HS-5 (cell line): ENCODE measurements at places on chromosomes 7 and 10.

GRCh38 chr10:113053091-113053490 is 103.0 kb downstream of the TCF7L2 start:
- no peak for DNase-seq

GRCh38 chr7:118080947-118081346 is 103.0 kb upstream of the LSM8 start:
- peak; percentile 47 for DNase-seq

- peak; percentile 11 for DNase-seq
These were observed 1.3 kb downstream of the ZNF503 start for GRCh38 chr10:75400163-75400770.

GRCh38 chr10:129825221-129825620 is 138.9 kb downstream of the EBF3 start:
- DNase-seq, result no peak

DNA sequence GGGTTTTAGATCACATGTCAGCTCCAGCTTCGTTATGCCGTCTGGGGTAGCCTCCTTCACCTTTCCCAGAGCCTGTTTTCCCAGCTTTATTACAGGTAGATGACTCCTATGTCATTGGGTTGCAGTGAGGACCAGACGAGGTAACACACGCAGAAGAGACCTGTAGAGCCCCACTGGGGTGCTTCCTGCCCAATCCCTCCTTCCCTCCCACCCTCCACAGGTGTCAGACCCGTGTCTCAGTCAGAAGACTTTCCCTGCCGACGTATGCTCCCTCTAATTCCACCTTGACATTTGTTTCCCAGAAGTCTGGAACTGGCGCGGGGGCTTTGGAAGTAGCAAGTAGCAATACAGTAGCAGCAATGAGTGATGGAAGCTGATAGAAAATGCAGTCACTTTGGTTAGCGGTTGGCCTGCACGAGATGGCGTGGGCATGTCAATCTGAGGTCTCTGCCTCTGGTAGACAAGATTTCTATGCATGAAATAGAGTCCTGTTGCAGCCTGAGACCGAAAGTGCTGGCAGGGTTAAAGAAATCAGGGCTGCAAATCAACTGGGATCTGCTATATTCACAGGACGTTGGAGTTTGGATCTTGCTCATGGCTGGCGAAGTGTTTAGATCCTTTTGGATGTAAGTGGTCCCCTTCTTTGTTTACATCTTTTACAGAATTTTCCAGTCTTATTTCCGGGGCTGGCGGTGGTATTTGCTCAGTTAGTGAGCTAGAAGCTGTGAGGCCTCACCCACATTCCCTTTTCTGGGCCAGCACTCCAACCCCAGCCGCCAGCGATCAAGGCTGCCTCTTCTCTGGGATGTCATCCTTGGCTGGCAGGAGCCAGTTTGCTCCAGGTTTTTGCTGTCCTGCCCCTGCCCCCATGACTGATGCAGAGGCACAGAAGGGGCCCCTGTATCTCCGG is 78.3 kb upstream of the KMT2C start:
- no peak for DNase-seq

- DNase-seq, result no peak
These were observed 55.5 kb downstream of the AUTS2 start for GRCh38 chr7:69653806-69654205.

DNA sequence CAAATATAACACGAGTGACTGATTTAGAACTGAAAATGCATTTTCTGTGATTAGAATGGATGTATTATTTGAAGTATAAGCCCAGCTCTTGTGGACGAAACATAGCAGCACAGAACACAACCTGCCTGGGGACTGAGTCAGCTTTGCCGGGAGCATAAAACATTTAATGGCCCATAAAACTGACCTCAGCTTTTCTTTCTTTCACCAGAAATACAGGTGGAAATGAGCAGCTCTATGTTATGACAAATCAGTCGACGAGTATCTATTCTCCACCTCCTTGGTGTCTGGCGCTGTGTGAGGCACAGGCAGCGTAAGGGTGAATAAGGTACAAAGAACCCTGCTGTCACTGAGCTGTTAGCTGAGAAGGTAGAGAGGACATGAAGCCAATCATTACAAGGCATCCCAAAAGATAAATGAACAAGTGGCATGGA is 471.6 kb upstream of the AKR1E2 start:
- DNase-seq, result no peak
